Activated CD4-positive, CD25-positive, alpha-beta regulatory T cell (primary cell): ENCODE measurements at places on chromosomes 4 and X.

GRCh38 chrX:56788717-56789122 is 59.7 kb downstream of the NBDY start:
- no peak for DNase-seq

GRCh38 chrX:115356369-115356768 is 66.9 kb downstream of the LUZP4 start:
- no peak for DNase-seq

- no peak for DNase-seq
Measured at GRCh38 chr4:141540643-141541042, 95.7 kb upstream of the IL15 start.

DNA sequence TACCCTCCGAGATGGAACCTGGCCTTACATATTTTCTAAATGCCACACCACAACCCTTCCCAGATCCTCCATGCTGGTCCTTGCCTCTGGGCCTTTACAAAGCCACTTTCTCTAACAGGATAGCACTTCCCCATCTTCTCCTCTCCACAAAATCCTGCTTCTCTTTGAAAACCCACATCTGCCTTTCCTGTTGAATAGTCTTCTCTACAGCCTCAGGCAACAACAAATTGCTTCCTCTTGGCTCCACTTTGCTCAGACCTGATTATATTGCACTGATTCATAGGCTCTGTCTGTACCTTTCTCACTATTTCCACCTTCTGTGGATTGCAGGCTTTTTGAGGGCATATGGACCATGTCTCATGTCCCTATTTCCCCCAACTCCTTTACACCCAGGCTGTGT is 203.7 kb upstream of the MBNL3 start:
- DNase-seq: no peak

DNA sequence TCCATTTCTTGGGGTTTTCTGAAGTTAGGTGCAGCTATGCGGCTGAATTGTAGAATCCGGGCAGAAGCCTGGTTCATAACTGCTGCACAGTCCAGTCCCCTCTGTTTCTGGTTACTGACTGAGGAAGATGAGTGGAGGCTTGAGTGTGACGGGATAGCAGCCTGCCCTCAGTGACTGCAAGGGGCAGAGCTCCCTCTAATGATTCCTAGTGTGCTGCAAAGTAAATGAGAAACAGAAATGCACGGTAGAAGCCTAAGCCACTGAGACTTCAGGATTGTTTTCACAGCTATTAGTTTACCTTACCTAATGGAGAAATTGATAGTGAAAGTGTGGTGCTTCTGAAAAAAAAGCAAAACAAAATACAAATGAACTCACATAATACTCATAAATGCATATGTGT is 189.2 kb downstream of the GPM6A start:
- DNase-seq: no peak

DNA sequence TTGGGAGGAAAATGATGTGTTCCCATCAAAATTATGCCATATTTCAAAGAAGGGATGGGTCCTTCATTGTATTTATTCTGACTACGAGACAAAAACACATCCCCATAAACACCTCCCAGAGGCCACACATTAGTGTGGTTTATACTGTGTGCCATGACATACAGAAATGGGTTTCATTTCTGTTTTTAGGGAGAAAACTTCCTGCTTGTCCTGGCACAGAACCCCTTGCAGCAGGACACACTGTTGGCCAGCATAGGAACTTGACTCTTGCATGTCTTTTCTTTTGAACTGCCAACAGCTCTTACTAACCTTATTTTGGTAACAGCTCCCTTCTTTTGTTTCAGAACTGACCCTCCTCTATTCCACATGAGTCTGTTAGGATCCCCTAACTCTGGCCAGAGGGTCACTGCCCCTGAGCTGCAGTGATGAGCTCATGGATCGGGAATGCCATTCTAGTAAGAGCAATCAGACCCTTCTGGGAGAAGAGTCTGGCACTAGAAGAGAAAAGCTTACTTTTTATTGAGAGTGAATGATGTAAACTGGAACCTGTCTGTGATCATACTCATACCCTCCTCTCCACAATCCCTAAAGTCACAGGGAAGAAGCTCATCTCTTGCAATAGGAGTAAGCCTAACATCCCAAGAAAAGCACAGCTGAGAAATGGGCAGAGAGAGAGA is 86.4 kb downstream of the SMIM20 start:
- DNase-seq: no peak

DNA sequence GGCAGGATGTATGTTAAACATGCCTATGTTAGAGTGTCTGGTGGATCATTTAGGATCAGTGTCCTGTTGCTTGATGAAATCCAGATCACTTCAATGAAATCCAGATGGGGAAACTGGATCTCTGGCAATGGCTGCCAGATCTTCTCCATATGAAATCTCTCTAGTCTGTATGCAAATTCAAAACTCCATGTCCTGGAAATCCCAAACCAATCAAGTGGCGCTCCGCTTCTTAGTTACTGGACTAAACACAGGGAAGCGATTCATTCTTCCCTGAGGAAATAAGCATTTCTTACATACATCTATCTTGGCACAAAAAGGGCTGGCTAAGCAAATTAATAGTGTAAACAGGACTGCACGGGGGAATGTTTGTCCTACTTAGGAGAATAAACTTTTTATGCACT is 94.9 kb downstream of the HDAC8 start:
- no peak for DNase-seq

DNA sequence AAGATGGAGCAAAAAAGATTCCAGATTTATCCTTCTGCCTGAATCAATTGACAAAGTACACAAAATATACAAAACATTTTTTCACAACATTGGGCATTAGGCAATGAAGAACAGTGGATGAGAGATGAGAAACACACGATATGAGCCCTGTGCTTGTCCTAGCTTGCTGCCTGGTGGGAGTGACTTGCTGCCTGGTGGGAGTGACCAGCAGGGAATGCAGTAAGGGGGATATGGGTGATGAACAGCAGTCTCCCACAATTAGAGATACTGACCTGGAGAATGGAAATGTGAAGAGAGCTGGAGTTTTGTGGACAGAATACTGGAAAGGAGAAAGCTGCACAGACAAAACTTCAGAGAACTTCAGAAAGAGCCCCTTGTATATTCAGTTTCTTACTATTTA is 629.4 kb upstream of the FRG1 start:
- DNase-seq: no peak

DNA sequence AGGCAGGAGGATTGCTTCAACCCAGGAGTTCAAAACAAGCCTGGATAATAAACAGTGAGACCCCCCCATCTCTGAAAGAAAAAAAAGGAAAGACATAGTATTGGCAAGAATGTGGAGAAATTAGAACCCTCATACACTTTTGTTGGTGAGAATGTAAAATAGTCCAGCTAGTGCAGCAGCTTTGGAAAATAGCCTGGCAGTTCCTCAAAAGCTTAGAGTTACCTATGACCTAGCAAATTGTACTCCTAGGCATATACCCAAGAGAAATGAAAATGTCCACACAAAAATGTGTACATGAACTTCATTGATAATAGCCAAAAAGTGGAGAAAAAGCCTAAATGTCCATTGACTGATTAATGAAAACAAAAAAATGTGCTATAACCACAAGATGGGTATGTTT is 21.3 kb downstream of the THAP9 start:
- no peak for DNase-seq

- no peak for DNase-seq
Measured at GRCh38 chrX:155544881-155545280, 67.9 kb downstream of the TMLHE start.

DNA sequence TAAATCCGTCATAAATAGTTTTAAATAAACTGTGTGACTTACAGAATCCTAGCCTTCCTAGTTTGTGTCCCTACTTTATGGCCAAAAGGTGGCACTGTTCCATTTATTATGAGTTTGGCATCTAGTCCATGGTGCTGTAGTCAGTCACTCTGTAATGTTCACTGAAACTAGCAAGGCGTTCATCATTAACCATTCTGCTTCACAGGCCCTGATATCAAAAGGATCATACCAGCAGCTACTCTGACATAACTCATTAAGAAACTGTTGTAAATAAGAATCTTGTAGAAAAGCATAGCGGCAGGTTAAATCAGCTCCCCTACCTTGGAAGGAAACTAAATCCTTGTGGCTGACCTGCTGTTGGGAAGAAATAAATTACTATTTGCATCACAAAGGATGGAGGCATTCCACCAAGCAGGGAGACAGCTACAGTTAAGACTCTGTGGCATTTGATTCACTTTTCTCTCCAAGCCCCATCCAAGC is 919.6 kb upstream of the DIAPH2 start:
- DNase-seq: no peak

- no peak for DNase-seq
Measured at GRCh38 chr4:81512757-81513501, 41.2 kb upstream of the RASGEF1B start.

DNA sequence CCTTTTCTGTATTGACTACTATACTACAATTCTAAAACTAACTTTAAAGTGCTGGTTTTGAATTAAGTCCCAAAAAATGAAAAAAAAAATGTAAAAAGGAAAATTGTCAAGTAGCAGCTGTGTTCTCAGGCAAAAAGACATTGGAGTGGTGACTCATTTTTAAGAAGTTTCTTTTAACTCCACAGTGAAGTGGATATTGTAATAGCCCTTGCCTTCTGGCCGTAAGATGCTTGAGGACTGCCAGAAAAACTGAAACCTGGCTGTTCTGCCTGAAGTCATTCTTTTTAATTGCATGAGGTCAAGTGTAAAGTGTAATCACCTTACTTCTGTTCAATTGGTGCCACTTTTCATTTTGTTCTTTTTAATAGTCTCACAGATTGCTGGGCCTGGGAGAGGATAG is 28.9 kb downstream of the SPANXD start:
- no peak for DNase-seq

- no peak for DNase-seq
Measured at GRCh38 chr4:183563874-183564273, 59.0 kb downstream of the ING2 start.

DNA sequence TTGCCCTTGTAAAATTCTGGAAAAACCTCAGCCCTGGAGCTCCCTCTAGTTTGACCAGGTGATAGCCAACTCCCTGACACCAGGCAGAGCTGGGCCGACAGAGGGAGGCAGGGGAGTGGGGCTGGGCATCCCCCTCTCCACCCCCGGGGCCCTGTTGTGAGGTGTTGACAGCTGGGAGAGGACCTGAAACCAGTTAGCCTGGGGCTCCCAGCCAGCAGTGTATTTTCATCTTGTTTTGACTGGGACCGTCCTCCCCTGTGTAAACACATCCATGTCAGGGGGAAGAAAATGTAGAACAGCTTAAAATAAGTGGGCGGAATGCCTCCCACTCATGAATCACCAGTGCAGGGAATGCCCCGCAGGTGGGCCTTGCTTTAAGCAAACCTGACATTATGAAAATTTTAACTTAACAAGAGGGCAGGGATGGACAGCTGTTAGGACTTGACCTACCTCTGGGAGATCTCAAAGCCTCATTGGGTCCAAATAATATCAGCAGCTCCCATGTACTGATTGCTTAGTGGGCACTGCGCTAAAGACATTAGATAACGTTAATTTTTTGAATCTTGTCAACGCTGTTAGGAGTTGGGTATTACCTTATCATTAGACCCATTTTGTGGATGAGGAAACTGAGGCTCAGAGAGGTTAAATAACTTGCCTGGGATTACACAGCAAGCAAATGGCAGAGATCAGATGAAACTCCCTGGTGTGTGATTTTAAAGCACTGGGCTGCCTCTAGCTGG is 45.9 kb downstream of the TSC22D3 start:
- no peak for DNase-seq

GRCh38 chr4:138090918-138091676 is 151.1 kb downstream of the SLC7A11 start:
- no peak for DNase-seq

GRCh38 chrX:97860226-97860625 is 976.5 kb downstream of the RPA4 start:
- DNase-seq: no peak

- no peak for DNase-seq
Measured at GRCh38 chrX:39509157-39509556, 588.6 kb downstream of the BCOR start.

- DNase-seq: no peak
Measured at GRCh38 chr4:149531861-149532260, 283.8 kb downstream of the IQCM start.

DNA sequence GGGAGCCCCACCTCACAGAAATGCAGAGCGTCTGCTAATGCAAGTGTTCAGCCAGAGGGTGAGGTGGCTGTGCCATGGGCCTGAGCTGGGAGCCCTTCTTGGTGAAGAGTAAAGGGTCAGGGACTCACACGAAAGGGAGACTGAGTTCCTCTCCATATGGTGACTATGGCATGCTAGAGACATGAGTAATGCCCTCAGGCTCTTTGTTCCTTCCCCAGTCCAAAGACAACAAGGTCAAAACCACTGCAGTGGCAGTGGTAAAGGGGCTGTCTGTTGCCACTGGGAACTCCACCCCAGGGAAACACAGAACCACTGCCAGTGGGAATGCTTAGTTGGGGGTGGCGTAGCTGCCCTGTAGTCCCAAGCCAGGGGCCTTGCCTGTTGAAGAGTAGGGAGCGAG is 22.4 kb downstream of the RAB40AL start:
- no peak for DNase-seq

GRCh38 chr4:142331646-142332045 is 514.5 kb downstream of the INPP4B start:
- DNase-seq: no peak

DNA sequence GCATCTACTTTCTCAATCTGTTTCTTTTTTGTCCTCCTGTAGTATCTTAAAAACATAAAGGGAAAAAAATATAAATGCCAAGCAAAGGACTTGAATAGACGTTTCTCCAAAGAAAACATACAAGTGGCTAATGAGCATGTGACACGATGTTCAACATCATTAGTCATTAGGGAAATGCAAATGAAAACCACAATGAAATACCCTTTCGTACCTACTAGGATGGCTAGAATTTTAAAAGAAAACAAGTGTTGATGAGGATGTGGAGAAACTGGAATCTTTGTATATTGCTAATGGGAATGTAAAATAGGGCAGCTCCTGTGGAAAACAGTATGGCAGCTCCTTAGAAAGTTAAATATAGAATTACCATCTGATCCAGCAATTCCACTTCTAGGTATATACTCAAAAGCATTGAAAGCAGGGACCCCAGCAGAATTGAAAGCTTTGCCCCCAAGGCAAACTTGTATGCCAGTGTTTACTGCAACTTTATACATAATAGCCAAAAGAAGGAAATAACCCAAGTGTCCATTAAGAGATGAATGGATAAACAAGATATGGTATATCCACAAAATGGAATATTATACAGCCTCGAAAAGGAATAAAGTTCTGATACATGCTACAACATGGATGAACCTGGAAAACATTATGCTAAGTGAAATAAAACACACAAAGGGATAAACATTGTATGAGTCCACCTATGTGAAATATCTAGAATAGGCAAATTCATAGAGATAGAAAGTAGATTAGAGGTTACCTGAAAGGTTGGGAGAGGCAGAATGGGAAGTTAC is 138.3 kb downstream of the SH3KBP1 start:
- no peak for DNase-seq

DNA sequence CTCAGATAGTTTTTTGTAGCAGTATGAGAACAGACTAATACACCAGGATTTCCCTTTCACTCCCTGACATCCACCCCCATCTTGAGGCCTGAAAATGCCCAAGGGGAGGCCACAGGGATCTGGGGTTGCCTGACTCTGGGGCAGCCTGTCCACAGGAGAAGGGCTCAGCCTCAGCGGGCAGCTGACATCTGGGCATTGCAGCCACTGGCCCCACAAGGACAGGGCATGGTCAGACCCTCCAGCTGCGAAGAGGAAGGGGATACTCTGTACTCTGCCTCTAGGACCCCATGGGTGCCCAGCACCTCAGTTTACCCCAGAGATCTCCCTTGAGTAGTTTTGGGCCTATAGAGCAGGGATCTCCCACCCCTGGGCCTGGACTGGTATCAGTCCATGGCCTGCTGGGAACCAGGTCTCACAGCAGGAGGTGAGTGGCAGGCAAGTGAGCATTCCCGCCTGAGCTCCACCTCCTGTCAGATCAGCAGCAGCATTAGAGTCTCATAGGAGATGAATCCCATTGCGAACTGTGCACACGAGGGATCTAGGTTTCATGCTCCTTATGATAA is 138.9 kb downstream of the HMX1 start:
- no peak for DNase-seq
